ENCODE measurements at places on chromosomes 6 and 20. TPM values are rescaled to one million over a fixed set of nuclear protein-coding genes. Genes with fewer than 3 reads are reported as not detected.

Gene UNC5CL
- total RNA-seq: not detected

Gene ZSCAN23
- total RNA-seq: 0.10 TPM

Gene DBNDD2
- total RNA-seq: 9.7 TPM

Gene TLDC2
- not detected for total RNA-seq

Gene PTCHD4
- 3.1 TPM for total RNA-seq

Gene FAM209B
- total RNA-seq: not detected

Gene PRPH2
- total RNA-seq: 0.53 TPM

All from mammary microvascular endothelial cell (primary cell).